ENCODE measurements at places on chromosomes 5 and 9.

DNA sequence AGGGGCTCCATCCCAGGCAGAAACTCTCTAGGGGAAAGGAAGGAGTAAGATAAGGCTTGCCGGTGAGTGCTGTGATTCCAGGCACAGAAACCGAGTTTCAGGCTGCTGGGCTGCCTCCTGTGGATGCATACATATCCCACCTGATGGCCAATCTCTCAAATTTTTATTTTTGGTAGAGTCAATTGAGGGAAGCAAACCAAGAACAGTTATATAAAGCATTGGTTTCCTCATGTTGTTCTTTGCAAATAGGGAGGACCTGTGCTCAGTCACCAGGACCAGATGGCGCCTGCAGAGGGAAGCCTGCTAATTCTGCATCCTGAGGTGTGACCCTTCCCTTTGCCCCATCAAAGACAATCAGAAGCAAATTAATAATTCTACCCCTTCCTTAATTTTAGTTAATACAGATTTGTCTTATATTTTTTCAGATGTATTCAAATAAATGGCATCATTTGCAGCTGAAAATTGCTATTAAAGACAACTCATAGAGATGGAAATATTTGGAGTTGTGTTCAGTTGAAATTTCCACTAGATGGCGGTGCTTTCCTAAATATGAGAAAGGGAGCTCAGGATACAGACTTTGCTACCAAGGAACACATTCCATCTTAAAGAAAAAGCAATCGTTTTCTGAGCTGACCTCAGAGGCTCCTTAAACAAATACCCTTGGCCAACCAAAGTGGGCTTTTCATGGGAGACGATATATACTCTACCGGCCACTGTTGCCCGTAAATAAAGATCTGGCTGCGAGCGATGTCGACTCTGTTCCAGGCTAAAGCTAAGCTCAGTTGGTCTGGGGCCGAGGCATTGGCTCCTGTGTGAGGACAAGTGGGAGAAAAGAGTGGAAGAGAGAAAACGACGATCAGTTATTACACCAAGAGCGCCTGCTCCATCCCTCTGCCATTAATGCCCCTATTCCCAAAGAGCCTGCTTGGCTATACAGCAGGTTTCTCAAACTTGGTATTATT is 225.7 kb upstream of the KLF9 start:
- DNase-seq, result no peak

- no peak for DNase-seq
These were observed 9.6 kb downstream of the NEK6 start for GRCh38 chr9:124267271-124267807.

DNA sequence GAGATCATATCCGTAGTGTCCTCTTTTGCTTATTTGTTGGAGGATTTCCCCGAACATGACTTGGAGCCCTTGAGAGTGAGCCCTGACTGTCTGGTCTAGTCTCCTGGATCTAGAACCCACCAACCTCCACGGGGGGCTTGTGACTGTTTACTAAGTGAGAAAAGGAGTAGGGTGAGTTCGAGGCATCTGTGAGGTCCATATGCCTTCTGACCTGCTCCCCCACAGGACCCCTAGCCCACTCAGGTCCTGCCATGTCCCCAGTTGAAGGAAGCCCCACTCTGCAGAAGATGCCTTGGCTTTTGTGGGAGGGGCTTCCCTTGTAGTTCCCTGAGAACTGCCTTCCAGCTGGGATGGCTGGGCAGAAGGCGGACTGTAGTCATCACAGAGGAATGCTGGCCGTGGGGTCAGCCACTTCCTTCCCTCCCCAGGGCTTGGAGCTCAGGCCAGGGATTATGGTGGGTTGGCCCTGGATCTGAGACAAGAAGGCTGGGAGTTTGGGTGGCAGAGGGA is 7.0 kb upstream of the IRF1 start:
- DNase-seq, result no peak

DNA sequence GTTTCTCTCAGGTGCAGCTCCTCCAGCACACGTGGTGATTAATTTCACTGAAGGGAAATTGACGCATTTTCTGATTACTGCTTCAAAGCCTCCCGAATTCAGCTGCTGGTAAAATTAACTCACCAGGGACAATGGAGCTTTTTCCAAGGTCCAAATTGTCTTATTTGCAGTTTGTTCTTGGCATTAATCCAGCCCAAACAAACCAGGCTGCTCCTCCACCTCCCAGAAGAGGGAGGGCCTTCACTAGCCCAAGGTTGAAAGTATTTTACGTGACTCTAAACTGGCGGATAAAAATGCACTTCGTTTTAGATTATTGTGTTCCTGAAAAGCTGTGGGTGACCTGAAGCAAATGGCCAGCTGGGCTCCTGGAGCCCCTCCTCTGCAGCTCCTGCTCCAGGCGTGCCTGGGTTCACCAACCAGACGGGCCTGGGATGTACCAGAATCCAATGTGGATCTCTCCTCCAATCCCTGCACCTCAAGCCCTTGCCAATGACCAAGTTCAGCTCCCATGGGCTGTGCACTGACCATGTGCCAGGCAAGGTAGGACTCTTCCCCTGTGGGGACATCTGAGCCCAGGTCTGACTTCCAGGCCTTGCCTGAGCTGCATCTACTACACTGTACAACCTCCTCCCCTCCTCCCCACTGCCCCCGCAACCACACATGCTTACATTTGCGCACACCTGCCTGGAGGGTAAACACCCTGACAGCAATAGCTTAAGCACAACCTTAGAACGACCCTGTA is 193.4 kb downstream of the CDK5RAP2 start:
- no peak for DNase-seq

DNA sequence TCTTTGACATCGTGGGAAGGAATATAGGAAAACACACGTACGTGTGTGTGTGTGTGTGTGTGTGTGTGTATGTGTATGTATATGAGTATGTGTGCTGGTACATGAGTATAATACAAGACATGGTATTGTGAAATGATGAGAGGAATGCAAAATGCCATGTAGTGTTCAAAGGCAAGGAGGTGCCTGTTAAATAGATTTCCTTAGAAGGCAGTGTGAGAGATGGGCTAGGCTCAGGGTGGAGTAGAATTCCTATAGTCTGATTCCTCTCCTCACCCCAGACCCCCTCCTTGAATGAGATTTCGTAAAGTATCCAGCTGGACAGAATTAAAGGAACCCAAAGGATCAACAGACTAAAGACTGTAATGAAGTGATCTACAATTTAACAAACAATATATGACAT is 11.1 kb downstream of the GPR21 start:
- DNase-seq, result no peak

DNA sequence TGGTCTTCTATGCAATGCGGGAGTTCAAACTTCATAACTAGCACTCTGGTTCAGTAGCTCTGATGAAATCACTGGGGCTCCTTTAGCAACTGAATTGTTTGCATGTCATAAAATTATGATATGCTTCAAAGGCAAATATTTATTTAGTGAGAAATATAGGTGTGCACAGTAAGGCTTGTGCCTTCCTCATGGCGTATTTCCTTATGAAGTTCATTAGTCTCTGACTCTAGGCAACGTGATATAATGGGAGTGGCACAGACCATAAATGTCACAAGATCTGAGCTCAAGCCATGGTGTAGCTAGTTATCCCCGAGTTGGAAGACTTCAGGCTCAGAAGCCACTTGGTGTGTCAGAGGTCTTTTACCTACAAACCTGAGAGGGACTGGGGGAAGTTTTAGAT is 35.5 kb downstream of the PIP5K1B start:
- DNase-seq, result no peak

GRCh38 chr9:93463638-93464248 is 10.4 kb upstream of the FAM120AOS start:
- DNase-seq, result no peak

GRCh38 chr9:37920471-37921167 is 16.7 kb upstream of the SLC25A51 start:
- no peak for DNase-seq

DNA sequence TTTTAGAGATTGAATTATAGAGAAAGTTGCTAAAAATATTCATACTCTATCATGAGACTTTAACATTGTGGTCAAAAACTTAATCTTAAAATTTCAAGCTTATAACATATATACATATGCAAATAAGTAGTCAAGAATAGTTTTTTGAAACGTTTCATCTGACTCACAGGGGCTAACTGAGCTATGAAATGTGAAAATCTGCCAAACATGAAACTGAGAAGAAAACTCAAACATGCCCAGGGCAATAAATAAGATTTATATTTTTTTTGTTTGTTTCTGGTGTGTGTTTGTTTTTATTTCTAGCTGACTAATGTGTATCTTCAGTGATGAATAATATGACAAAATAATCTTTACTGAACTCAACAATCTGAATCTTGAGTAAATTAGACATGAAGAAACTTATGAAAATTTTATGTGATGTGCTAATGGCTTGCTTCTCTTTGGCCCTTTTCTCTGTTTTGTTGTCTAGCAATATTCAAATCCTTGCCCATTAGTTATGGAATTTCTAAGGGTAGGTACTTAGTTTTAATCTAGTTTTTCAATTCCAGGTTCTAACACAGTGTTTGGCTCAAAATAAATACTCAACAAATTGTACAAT is 99.9 kb downstream of the FAM174A start:
- no peak for DNase-seq

DNA sequence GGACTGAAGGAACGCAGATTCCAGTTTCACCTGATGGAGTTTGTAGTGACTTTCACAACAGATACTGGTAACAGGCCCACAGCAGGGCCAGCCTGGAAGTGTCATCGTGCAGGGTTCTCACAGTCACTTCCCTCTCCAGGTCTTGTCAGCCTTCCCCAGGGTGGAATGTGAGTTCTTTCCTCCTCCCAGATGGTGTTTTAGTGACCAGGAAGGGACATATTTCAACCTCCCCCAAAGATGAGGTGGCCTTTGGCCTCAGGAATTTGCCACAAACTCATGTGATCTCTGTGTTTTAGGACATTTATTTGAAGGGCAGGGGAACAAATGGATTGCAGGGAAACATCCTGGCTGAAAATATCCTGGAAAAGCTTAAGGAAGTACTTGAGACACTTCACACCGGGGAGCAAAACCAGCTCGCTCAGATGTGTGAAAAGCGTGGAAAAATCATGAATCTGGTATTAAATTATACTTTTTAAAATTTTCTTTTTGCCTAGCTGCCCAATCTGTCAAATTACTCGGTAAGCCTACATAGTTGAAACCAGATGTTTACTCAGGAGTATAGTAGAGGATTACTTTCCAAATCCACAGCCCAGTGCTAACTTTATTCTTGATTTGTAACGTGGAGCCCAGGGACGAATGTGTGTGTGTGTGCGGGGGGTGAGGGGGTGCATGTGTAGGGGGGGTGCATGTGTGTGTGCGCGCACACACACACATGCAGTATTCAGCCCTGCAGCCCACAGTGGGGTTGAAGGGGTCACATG is 66.8 kb downstream of the PTPDC1 start:
- no peak for DNase-seq

GRCh38 chr9:98083061-98083501 is 26.5 kb downstream of the NANS start:
- no peak for DNase-seq

DNA sequence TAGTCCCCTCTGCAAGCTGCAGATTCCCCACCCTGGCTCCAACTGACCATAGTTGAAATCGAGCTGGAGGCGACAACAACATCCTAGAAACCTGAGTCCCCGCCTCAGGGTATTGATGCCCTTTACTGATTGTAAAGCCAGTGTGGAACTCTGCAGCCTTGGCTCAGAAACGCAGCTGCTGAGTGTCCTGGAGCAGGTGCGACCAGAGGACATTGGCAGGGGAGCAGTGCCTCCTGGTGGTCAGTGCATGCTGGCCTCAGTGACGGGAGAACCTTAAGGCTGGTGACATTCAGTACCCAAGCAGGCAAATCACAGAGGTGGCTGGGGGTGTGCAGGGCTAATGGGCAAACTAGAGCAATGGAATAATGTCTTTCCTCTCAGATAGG is 20.4 kb upstream of the ZNF354B start:
- no peak for DNase-seq

- no peak for DNase-seq
These were observed 184.9 kb downstream of the FANCC start for GRCh38 chr9:95132366-95133324.

- no peak for DNase-seq
These were observed 458.5 kb upstream of the KLF4 start for GRCh38 chr9:107948086-107948485.

DNA sequence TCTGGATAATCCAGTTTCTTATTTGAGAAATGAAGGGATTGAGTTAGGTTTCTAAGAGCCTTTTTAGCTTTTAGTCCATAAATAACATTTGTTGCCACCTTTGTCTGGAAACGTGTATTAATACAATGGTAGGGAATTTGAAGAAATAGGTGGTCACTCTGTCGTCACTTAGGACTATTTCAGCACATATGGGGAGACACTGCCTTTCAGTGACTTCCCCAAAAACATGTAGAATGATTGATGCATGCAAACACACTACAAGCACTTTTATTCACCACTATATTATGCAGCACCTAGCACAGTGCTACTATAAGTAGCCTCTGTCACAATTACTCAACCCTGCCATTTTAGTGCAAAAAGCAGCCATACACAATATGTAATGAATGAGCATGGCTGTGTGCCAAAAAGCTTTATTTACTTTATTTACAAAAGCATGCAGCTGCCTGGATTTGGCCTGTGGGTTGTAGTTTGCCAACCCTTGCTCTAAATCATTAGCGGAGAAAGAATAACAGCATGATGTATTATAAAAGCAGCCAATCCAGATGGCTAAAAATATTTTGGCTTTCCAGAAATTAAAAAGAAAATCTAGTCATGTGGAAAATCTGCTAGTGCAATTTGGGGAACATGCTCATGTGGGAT is 154.2 kb upstream of the HMHB1 start:
- DNase-seq, result no peak

DNA sequence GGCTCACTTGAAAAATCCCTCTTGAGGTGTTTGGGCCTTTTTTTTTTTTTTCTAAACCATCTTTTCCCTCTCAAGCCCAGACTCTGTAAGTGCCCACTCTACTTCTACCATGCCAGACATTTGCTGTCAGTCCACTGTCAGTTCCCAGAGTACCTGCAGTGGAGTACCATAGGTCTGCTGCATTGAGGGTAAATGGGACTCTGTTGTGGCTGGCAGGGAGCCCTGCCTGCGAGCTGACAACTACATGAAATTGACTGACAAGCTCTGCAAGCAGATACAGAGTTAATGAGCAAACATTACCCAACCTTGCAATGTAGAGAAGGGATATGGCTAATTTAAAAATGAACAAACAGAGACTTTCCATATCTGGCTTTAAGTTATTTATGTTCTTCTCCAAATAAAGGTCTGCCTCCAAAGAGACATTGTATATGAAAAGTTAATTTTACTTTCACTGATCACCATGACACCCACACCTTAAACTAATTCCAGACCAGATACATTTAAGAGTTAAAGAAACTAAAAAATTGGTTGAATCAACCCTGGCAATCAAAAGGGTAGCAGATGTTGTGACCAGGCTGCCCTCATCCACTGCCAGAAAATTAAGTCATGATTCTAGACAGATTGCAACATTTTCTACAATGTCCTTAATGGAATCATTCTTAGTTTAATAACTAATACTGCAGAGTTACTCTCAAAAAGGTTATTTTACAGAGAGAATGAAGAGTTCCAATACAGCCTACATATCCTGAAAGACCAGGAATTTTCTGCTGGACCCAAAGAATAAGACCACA is 100.4 kb upstream of the PAM start:
- DNase-seq, result no peak

GRCh38 chr5:55935371-55935770 is 59.4 kb downstream of the IL6ST start:
- DNase-seq, result no peak
